ENCODE measurements at places on chromosomes 2 and 18. TPM values are rescaled to one million over a fixed set of nuclear protein-coding genes. Genes with fewer than 3 reads are reported as not detected.

GRCh38 chr2:20916604-20917286, 93.8 kb upstream of the LDAH start:
- DNase-seq = peak; percentile 51

GRCh38 chr2:111716905-111717775, 166.9 kb downstream of the ANAPC1 start:
- no peak for DNase-seq

GRCh38 chr2:48066000-48066399, 159.7 kb upstream of the FBXO11 start:
- DNase-seq = no peak

- DNase-seq = no peak
These were observed 19.4 kb upstream of the ZSWIM2 start for GRCh38 chr2:186868344-186868743.

DNA sequence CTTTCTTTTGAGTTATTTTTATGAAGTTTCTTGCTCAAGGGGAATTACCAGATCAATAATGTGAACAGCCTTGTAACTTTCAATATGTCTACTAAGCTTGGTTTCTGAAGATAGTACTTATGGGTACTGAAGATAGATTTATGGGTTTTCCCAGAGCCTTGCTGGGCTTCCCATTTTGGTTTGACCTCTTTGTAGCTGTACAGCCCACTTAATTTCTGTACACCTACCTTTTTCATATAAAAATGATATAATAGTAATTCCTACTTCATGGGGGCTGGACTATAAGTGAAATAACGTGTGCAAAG, 22.2 kb downstream of the IL1R2 start:
- no peak for DNase-seq

DNA sequence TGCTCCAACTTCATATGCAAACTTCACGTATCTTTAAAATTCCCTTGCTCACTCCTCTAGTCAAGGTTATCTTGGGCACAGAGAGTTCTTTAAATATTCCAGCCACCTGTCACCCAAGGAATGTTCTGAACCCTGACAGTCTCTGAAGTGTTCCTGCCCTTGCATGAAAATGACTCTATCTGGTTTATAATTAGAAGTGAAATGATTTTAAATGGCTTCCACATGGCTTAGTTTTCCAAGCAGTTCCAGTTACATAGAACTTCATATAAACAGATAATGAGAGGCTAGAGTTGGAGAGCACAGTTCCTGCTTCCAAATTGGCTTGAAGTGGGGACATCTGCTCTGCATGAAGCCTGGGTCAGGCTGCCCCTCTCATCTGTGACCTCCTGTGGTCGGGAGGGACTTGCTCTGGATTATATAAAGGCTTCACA, 81.9 kb downstream of the SLC4A3 start:
- no peak for DNase-seq

DNA sequence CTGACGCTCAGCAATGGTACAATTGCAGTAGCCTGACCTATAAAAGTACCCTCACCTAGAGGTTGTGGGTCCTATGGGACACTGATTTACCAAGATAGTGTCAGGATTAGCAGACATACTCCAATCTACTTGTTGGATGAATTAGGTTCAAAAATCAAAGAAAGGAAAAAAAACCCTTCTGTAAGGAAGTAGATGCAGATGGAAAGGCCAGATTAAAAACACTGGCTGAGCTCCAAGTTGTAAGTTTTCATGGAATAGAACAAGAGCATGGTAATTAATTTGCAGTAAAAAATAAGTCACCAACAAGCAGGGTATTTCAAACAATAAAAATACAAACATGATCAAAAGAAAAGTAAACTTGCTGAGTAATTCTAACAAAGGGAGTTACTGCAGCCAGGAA, 26.4 kb downstream of the IDH1 start:
- DNase-seq = no peak

GRCh38 chr18:32618546-32618945, 147.9 kb upstream of the GAREM1 start:
- no peak for DNase-seq

DNA sequence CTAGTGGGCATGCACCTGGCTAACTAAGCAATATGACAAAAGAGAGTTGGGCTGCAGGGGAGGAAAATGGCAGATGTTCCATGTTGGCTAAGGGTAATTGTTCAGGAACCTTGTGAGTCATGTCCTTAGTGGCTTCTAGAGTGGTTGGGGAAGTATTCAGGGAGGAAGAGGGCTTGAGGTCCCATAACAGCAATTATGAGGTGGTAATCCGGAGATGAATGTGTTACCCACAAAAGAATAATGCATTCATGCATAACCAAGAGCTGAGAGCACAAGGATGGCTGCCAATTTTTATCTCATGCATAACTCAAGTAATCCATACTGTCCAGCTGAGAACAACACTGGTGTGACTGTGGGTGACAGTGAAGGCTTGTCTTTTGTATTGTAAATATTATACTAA, 42.9 kb downstream of the TMEFF2 start:
- DNase-seq = no peak

- DNase-seq = no peak
These were observed 320.3 kb upstream of the VRK2 start for GRCh38 chr2:57726294-57726693.

GRCh38 chr2:237345411-237345810, 68.6 kb downstream of the COL6A3 start:
- no peak for DNase-seq

DNA sequence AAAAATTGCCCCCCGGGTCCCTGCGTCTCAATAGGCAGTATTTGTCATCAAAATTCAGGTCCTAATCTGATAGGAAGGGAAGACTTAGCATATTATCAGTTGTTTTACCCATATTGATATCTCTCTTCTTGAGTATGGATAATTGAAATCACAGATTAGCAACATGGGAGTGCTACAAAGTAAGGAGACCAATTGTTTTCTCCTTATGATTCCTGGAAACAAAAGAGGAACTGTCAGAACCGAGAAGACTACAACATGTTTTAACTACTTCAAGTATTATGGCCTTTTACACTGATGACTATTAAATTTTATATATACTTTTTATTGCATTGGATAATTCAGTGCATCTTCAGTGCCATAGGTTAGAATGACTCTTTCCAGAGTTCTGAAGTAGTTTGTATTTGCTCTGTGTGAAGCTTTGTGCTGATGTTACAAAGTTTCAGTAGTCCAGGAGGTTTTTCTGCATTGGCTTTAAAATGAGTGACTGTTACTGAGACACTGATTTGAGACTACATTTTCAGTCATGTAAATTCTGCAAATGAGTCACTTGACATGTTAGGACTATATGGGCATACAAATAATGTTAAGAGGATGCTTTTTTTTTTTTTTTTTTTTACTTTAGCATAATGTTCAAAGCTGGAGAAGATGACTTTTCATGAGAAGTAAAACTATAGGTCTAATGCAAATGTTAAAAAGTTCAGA, 19.7 kb upstream of the TLK1 start:
- no peak for DNase-seq

- no peak for DNase-seq
These were observed 323.5 kb upstream of the CRIM1 start for GRCh38 chr2:36032046-36032445.

- no peak for DNase-seq
These were observed 176.0 kb downstream of the DIS3L2 start for GRCh38 chr2:232137356-232138147.

GRCh38 chr18:58955001-58955400, 90.3 kb downstream of the ZNF532 start:
- no peak for DNase-seq

GRCh38 chr18:28050545-28050944, 126.4 kb downstream of the CDH2 start:
- no peak for DNase-seq

DNA sequence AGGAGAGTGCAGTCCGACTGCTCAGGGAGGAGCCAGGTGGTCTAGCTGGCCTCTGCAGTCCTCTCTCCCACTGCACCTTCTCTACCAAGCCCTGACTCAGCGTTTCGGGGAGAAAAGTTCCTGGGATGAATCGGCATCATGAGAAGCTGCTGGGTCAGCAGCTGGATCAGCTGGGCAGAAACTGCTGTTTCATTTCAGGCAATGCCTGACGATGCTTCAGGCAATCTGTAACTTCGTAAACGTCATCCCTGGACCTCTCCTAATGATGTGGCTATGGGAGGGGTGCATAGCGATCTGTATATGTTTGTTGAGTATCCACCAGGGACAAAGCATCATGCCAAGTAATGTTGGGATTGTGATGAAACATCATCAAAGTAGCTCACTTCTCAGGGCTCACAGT, 20.7 kb downstream of the LIPG start:
- no peak for DNase-seq

- no peak for DNase-seq
These were observed 24.5 kb downstream of the LOXHD1 start for GRCh38 chr18:46632401-46633071.

- no peak for DNase-seq
These were observed 61.2 kb upstream of the LMAN1 start for GRCh38 chr18:59420244-59420643.

DNA sequence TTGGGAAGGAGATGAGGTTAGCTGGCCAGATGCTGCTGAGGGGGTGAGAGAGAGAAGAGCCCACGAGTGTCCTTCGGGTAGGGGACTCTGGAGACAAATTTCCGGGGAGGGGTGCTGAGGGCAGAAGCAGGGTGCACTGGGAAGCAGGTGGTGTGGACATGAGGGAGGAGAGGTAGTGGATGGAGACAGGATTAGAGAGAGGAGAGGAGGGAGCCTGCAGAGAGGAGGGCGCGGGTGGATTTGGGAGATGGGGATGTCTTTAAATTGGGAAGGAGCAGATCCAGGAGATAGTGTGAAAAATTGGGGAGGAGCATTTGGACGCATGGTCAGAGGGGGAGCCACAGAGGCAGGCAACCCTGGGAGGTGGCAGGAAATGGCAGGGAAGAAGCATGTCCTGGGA, 154.7 kb downstream of the DYSF start:
- DNase-seq = peak; percentile 17

DNA sequence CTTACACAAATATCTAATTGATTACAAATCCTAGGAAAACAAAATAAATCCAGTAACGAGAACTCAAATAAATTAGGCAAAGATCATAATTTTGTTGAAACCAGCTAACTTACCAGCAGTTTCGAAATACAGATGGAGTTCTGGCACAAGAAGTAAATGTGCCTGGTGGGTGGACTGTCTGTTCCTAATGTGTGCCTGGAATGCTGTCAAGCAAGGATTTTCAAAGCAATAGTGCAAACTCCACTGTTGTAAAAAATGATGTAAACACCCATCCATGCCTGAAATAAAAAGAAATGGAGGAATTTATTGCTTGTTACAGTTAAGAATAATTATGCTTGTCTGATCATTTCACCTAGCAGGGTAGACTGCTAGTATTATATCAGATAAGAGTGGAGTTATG, 423.9 kb upstream of the MAP2 start:
- DNase-seq = no peak

DNA sequence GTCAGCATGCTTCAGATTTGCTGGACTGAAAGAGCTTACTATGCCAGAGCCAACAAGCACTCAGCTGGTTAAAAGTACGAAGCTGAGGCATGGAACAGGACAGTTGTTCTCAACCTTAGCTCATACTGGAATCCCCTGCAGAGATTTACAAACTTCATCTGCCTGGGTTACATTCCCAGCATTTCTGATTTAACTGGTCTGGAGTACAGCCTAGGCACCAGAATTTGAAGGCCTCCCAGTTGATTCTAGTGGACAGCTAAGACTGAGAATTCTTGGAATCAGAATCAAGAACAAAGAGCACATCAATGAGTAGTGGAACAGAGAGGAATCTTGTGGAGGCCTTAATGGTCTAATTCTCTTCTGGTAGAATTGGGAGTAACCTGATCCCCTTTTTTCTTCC, 298.2 kb upstream of the NXPH2 start:
- no peak for DNase-seq

DNA sequence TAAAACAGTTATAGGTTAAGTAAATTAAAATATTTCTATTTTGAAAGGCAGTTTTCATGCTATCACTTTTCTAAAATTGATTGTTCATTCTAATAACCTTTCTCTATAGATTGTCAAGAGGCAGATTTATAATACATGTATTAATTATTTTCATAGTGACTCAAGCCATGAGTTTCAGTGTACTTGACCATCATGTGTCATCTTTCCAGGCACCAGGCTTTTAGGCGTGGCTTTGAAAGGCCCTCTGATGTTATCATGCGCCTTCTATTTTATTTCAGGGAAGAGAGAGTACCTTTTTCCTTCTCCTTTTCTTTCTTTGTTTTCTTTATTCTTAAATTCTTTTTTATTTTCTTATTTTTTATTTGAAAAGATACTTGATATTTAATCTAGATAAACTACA, 128.3 kb upstream of the ETAA1 start:
- DNase-seq = no peak

DNA sequence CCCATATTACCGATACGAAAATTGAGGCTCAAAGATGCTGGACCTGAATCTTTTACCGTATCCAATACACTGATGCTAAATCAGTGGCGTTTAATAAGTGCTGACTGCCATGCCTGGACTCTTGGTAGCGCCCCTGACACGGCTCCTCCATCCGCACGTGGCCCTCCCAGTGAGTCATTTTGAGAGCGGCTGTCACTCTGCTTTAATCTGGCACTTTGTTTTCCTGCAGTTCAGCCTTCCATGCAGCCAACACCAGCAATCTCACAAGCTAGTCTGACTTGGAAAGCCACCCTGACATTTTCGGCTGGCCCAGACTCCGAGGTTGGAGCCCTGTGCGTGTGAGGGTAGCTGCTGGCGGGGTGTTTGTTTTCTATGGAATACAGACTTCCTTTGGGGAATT, 155.1 kb upstream of the LMAN1 start:
- DNase-seq = peak; percentile 67

DNA sequence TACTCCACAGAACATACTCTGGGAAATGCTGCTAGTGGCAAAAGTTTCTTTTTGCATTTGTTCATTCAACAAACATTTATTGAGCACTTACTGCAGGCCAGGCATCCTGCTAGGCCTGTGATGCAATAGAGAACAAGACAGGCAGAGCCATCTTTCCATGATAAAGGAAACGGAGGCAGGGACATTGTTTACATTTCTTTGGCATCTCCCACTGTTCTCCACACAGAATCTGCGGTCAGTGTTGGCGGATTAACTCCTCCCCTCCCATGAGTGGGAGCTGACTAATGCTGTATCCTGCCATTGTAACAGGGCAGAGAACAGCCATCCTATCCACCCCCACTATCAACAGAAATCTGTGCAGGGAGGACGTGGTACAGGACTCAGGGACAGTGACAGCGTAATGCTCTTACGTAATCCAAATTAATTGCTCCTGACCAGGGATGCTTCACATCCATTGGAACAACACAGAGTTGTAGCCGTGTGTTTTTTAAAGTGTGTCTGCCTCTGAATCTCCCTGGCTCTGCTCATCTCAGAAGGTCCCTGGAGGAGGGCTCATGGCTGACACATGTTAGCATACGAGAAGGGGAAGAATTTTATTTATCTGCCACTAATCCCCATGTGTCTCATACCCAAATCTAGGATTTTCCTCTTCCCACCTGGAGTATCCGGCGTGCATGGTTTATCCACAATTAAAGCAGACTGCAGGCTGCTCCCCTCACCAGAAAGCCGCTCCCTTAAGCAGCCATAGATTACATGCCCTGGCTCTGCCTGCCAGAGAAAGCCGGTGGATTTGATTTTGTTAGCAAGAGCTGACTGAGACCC, 32.3 kb downstream of the STEAP3 start:
- DNase-seq = no peak

SCN1A gene
- total RNA-seq = not detected

APOB gene
- total RNA-seq = 0.75 TPM

GDF7 gene
- total RNA-seq = 11.0 TPM

NDUFV2 gene
- 137 TPM for total RNA-seq

VWA3B gene
- 1.7 TPM for total RNA-seq
